H4 (cell line): ENCODE measurements at places on chromosomes 3 and 15. TPM values are rescaled to one million over a fixed set of nuclear protein-coding genes. Genes with fewer than 3 reads are reported as not detected.

CXCR6 gene
- not detected in 2 replicates for total RNA-seq

ST8SIA2 gene
- total RNA-seq = 0.04 and 1.6 TPM in 2 replicates

C15orf39 gene
- 9.2 and 10.8 TPM in 2 replicates for total RNA-seq

CTDSPL2 gene
- 46.6 and 75.7 TPM in 2 replicates for total RNA-seq

PRKCD gene
- total RNA-seq = 0.35 and 1.2 TPM in 2 replicates

GRCh38 chr15:90420451-90420850, 32.4 kb downstream of the IQGAP1 start:
- DNase-seq = no peak

GRCh38 chr15:73320619-73321180, 48.1 kb downstream of the HCN4 start:
- no peak for DNase-seq

DNA sequence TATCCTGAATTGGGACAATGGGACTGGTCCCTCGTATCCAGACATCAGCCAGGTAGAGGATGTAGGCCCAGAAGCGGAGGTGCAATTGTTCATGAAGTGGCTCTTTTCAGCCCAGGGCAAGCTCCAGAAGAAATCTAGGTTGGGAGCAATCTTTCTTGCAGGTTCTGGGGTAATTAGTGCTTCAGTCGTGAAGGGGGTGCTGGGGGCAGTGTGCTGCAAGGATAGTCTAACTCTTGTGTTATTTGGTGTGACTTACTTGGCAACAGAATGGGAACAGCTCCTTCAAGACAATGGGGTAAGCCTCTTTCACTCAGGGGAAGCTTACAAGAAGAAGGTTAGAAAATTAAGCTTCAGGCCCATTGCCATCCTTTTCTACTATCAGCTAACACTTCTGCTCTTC, 273.0 kb downstream of the DIPK2A start:
- DNase-seq = no peak

- no peak for DNase-seq
Observed at GRCh38 chr15:58686286-58686685, 63.2 kb downstream of the ADAM10 start.

GRCh38 chr15:38897551-38897950, 332.9 kb upstream of the RASGRP1 start:
- no peak for DNase-seq

DNA sequence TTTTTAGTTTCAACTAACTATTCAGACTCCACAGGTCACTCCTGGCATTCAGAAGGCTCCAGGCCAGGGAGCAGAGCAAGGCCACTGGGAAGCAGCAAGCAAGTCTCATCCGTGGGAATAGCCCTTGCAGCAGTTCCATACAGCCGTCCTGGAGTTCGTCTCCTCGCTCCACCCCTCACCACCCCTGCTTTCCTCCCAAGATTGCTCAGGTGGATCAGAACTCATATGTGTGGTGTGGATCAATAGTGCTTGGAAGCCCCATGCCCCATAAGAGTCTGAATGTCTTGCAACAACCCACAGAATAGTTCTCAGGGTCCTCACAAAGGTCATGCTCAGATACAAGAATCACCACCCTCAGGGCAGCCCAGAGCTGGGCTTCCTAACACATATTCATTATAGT, 44.5 kb downstream of the SUSD5 start:
- no peak for DNase-seq

GRCh38 chr15:90945091-90945490, 9.6 kb upstream of the RCCD1 start:
- no peak for DNase-seq
